ENCODE measurements at places on chromosomes 7 and 10. TPM values are rescaled to one million over a fixed set of nuclear protein-coding genes. Genes with fewer than 3 reads are reported as not detected.

DNA sequence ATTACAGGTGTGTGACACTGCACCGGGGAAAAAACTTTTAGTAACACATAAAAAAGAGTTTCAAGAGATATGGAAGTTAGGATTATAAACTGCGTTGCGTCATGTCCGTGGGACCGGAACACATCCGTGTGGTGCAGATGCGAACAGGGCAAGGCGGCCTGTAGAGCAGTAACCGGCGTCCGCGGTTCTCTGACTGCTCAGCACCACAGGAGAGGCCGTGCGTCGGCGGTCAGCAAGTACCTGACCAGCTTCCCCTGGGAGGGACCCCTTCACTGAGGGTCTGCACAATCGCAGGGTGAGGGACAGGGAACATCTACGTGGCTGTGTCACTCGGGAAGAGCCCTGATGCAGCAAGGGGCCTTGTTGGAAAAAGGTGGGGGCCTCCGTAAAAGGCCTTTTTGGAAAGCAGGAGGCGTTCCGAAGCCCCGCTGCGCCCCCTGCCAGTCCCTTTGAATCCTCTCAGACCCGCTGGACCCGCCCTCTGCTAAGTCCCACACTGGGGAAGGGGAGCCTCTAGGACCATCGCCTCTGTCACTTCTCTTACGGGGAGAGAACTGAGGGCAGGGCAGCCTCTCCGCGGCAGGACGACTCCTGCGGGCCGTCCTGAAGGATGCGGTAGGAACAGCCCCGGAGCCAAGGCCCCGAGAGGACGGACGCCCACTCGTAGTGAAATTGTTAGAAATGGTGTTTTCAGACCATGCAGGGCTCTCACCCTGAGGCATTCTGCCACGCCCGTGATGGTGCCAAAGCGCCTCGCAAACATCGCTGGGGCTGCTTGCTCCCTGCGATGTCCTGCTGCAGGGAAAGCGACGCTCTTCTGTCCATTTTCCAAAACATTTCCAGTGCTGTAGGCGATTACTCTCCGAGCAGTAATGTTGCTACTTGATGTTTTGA is 771.6 kb upstream of the COBL start:
- no peak for DNase-seq

GRCh38 chr10:11616021-11616420 is 4.6 kb upstream of the USP6NL start:
- DNase-seq: no peak

The ZNF365 gene
- total RNA-seq: 20.2 TPM

DNA sequence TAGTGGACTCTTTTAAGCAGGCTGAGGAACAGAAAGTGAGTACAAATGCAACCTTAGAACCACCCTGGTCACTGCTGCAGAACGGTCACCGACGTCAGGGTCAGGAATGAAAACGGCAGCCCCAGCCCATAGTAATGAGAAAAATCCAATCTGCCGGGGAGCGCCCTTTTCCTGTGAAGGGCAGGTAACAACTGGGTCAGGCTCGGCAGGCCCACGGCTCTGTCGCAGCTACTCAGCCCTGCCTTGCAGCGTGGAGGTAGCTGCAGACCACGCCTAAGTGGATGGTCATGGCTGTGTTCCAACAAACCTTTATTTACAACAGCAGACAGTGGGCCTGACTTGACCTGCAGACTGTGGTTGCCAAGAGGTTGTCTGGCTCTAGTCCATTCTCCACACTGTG is 563.2 kb downstream of the DNAJB6 start:
- DNase-seq: no peak

The SPDYE2 gene
- total RNA-seq: not detected

The LRRC18 gene
- total RNA-seq: not detected

GRCh38 chr7:68432585-68432984 is 1165.7 kb upstream of the AUTS2 start:
- DNase-seq: no peak

The DENND11 gene
- total RNA-seq: 6.9 TPM

DNA sequence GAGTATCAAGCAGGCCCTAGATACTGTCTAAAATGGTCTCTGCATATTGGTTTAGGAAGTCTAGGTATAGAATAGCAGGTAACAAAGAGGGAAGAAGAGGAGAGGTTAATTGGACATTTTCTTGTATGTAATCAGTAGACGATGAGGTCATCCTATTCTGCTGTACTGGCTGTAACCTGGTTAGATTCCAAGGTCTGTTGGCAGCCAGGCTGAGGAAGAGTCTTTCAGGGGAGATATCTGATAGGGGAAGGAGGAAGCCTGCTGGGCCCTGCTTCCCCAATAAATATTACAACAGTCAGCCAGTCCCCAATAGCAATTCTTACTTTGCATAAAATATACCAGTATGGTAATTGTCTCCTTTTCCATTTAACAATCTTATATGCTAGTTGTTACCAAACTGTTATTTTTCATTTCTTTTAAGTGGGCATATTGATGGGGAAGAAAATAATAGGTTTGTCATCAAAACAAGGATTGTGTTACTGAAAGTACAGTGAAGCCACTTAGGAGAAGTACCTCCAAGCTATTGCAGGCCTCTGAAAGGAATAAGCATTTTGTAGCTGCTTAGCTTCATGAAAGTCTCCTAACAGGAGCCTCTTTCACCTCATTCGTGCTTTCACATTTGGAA is 186.4 kb downstream of the LRRC4 start:
- DNase-seq: peak; percentile 13

DNA sequence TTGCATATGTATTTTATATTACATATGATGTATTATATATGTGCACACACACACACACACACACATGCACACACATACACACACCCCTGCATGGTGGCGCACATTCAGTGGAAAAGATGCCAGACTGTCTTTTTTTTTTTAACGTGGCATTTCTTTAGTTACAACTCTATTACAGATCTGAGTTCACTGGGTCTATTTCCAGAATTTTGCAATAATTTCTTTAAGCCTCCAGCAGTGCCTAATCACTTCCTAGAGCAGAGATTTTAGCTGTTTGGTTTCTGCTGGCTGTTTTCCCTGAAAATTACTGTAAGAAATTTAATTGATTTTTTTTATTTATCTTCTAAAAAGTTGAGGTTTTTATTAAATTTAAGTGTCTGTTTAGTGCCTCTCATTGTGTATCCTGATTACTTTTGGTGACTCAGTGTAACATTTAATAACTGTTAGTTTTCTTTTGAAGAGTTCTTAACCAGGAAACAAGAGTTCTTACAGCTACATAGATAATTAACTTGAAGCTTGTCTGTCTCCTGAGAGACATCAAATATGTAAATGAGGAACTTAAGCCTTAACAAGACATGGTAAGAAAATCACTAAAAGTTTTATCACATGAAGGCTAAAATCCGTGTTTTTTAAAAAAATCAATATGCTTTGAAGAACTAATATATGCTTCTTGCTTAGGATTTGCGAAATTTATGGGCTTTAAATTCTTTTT is 232.0 kb downstream of the MDFIC start:
- no peak for DNase-seq

The LAMB1 gene
- 74.3 TPM for total RNA-seq

The LRRN3 gene
- total RNA-seq: not detected

The GRID2IP gene
- total RNA-seq: not detected

DNA sequence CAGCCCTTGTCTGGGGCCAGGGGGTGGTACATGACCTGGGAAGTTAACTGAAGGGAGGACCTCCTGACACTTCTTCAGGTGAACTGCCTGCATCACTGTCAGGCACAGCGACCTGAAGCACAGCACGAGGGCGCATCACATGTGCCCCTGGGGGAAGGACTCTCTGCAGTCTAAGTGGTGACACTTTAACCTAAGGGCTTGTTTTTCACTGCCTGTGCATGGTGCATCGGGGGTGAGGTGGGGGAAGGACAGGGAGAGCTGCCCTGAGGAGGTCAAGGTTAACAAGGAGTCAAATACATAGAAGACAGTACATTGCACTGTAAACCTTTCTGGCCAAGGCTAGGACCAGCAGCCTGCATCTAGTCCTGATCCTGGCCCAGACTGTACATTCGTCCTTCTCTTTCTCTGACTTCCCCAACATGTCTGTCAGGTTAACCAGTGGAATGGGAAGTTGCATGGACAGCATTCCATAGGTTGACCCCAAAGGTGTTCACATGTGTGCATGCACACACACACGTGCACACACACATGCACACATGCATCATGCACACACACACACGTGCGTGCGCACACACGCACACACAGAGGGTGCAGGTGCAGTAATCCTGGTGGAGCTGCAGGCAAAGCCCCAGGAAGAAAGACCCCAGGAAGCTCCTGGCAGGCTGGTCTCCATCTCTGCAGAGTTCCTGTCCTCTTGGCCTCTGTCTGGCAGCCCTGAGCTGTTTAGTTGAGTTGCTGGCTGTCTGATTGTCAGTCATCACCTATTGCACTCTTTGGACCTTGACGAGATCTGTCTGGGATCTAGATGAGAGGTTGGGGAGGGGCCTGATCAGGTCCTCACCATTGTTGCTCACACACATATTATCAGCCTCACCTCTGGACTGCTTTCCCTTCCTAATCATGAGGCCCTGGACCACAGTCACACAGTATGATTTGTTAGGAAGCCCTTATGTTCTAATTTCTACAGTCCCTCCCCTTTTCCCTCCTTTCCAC is 37.8 kb downstream of the WDFY4 start:
- no peak for DNase-seq

The MMP21 gene
- total RNA-seq: not detected

DNA sequence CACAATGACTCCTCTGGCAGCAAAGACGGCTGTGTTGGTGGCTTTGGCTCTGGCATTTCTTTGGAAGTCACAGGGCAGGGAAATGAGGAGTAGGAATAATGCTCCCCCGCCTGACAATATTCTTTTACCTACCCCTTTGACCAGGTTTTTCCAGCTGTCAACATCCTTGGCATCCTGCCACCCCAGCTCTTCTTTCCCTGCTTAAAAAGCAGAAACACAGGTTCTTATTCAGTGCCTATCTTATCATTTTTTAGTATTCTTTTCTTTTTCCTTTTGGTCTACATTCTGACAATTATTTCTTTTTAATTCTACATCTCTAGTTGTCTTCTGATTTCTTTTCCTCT is 97.7 kb downstream of the CREB5 start:
- DNase-seq: no peak

The IL2RA gene
- not detected for total RNA-seq

DNA sequence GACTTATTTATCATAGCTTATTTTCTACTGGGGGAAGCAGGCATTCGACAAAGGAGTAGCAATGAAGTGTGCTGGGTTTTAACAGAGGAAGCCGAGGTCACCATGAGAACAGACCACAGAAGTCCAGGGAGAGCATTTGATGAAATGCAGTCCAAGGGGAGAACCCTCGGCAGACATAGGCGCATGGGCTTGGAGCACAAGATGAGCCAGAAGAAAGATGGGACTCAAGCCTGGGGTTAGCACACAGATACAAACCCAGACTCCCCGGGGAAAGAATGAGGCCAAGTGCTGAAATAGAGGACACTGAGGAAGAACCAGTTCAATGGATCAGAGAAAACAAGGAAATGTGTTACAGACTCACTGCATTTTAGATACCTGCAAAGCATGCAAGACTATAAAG is 209.5 kb downstream of the FAM107B start:
- no peak for DNase-seq
